ENCODE measurements at places on chromosomes 3 and 15.

GRCh38 chr3:97860364-97860763 is 38.6 kb downstream of the CRYBG3 start:
- no peak for DNase-seq

DNA sequence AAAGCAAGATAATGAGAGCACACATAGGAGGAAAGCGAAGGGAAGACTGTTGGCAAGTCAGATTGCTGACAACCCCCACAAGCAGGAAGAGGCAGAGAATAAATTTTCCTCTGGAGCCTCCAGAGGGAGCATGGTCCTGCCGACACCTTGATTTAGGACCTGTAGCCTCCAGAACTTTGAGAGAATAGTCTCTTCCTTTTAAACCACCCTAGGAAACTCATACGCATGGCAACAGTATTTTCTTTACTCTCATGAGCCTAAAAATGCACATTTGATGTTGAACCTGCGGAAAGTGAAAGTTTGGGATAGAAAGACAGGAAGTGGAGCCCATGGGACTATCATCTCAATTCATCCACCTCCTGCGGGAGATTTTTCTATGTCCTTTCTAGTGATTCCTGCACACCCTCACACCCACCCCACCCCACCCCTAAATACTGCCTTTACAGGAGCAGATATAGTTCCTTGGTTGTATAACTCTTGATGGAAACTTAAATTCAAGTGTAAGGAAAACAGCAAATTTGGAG is 116.7 kb upstream of the LPP start:
- DNase-seq: no peak

GRCh38 chr3:156665291-156665690 is 9.1 kb upstream of the TIPARP start:
- DNase-seq: no peak

- DNase-seq: peak; percentile 18
Measured at GRCh38 chr3:57815036-57815435, 58.9 kb downstream of the SLMAP start.

- DNase-seq: no peak
Measured at GRCh38 chr15:68364028-68364659, 67.8 kb downstream of the ITGA11 start.

DNA sequence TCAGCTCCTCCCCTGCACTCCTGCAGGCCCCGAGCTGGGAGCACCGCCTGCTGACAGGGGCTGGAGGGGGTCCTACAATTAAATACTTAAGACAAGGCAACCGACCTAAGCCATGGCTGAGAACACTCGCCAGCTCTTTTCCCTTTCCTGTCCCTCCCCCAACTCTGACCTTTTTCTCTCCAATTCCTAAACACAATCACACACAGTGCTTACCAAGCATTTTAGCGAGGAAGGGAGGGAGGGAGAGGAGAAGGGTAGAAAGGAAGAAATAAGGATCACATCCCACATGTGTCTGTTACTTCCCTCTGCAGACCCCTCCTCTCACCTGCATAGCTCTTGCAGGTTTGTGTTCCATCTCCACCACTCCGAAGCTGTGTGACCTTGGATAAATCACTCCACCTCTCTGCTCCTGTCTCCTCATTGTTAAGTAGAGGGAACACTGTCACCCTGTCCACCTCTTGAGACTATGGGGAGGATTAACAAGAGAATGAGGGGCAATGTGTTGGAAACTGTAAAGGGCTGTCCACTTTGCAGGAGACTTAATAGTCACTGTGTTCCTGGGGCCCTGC is 63.6 kb downstream of the CYP11A1 start:
- no peak for DNase-seq

DNA sequence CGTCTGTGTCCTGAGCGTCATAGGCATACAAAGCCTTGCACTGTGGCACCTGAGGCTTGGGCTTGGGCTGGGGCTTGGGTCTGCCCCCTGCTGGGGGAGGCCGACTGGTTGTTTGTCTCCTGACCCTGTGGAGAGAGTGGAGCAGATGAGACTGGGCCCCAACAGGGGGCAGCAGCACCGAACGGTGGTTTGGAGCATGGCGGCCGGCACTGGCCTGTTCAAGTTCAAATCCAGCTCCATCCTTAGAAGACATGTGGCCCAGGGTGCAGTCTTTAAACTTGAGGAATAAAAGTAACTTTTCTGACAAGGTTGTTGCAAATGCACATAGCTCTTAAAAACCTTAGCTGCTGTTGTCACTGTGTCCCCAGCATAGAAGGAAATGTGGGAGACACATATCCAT is 33.3 kb downstream of the CCNB2 start:
- DNase-seq: peak; percentile 7

GRCh38 chr3:119731560-119732343 is 28.9 kb downstream of the CFAP91 start:
- DNase-seq: no peak

- DNase-seq: no peak
Measured at GRCh38 chr15:89436560-89437311, 59.6 kb downstream of the RHCG start.

DNA sequence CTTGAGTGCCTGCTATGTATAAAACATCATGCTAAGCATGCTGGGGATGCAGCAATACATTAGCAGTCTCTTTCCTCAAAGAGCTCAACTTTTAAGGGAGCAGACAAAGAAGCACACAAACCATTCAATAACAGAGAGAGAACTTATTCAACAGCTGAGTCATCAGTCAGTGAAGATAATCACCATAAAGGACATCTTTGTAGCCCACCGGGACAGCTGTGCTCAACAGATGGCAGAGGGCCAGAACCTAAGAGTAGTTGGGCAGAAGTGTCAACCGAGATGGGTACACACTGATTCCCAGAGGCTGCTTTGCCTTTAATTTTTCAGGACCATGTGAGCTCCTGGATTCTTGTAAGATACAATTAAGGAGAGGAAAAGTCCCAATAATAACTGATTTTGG is 4.2 kb upstream of the RAB8B start:
- DNase-seq: no peak

GRCh38 chr3:15241341-15241740 is 35.3 kb downstream of the CAPN7 start:
- peak; percentile 37 for DNase-seq

- no peak for DNase-seq
Measured at GRCh38 chr3:49260806-49261324, 16.2 kb downstream of the C3orf62 start.

DNA sequence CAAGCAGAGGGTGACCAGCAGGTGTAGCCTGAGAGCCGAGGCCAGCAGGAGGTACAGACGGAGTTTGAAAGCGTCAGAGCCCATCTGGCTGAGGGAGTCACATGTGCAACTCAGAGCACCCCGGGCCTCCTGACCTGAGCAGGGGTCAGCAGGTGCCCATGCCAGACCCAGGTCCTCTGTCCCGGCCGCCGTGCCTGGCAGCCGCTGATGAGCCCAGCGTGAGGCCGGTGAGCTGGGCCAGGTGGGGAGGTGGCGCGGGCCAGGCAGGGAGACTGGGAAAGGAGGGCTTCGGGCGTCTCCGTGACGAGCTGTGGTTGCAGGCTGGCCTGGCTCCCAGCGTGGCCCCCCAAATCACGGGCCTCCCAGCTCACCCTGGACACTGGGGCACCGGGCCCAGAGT is 130.9 kb downstream of the CHSY1 start:
- no peak for DNase-seq

DNA sequence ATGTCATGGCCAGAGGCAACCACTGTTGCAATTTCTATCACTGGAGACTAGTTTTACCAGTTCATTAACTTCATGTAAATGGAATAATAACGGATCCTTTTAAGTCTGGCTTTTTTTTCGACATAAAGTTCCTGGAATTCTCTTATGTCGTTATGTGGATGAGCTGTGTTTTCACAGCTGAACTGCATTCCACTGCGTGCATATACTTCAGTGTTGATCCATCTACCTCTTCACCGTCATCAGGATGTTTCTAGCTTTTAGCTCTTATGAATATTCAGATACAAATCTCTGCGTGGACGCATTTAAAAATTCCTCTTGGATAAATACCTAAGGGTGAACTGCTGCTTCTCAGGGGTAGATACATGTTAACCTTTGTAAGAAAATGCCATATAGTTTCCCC is 15.6 kb upstream of the CYFIP1 start:
- no peak for DNase-seq

GRCh38 chr3:31114929-31115283 is 220.4 kb upstream of the GADL1 start:
- no peak for DNase-seq

- DNase-seq: no peak
Measured at GRCh38 chr15:77807115-77807514, 174.4 kb upstream of the LINGO1 start.

DNA sequence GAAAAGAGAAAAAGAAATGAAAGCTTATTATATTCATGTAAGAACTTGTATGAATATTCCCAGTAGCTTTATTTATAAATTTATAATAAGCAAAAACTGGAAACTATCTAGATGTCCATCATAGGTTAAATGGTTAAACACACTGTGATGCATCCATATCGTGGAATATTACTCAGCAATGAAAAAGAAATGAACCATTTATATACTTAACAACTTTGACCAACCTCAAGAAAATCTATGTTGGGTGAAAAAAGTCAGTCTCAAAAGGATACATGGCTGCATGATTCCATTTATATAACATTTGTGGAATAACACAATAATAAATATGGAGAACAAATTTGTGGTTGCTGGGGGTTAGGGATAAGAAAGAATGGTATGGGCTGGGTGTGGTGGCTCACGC is 713.0 kb upstream of the SGO1 start:
- DNase-seq: no peak

DNA sequence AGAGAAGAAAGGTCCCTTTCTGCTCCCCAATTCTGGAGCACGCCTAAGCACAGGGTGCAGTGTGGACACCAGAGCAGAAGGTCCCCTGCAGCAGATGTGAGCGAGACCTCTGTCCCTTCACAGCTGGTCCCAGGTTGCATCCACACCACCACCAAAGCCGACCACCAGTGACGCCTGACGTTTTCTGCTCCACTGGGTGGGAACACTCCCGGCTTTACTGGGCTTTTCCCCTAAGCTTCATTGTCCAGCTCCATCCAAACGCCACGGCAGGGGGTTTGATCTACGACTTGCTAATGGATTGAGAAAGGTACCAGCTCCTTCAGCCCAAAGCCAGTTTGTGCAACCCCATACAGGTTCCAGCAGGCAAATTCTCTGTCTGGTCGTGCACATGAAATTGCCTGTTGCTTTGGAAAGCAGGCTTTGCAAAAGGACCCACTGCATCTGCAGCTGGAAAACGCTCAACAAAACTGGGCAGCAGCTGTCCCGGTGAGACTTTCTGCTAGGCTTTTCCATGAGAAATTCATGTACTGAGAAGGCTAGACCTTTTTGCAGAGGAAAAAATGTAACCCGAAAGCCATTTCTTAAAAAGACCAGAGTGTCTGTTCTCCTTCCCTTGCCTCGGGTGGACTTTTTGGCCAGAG is 31.1 kb downstream of the ADAMTS17 start:
- no peak for DNase-seq

DNA sequence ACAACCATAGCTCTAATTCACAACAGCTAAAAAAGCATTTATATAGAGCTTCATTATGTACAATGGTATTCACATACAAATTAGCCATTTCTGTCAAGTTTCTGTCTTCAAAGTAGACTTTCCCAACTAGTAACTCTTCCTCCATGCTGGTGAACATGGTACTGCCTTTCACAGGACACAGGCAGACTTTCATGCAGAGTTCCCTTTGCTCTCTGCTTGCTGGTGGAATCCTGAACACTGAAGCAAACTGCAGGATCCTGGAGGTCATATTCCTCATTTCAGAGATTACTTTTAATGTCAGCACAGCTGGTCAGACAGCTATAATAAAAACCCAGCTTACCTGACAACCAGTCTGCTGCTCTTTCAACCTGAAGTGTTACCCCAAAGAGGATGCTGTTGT is 53.6 kb downstream of the TASOR start:
- DNase-seq: no peak

DNA sequence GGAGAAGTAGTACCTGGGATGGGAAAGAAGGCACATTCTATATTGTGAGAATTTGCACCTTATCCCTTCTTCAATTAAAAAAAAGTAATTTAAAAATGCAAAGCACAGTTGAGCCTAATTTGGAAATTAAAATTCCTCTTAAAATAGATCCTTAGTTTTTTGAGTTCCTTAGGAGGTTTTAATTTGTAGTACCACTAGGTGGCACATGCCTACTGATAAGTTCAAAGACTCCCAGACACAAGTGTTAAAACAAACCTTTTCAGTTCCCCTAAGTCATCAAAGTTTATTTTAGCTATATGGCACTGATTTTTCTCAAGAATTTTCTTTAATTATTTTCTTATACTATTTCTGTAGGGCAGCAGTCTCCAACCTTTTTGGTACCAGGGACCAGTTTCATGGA is 127.6 kb upstream of the AZI2 start:
- no peak for DNase-seq
